ENCODE measurements at places on chromosomes 4 and X.

- DNase-seq: no peak
These were observed 327.1 kb downstream of the STIM2 start for GRCh38 chr4:27187786-27188185.

GRCh38 chr4:25513814-25514213, 136.8 kb downstream of the ANAPC4 start:
- no peak for DNase-seq

GRCh38 chrX:103464072-103464773, 55.1 kb downstream of the RAB40A start:
- DNase-seq: no peak

DNA sequence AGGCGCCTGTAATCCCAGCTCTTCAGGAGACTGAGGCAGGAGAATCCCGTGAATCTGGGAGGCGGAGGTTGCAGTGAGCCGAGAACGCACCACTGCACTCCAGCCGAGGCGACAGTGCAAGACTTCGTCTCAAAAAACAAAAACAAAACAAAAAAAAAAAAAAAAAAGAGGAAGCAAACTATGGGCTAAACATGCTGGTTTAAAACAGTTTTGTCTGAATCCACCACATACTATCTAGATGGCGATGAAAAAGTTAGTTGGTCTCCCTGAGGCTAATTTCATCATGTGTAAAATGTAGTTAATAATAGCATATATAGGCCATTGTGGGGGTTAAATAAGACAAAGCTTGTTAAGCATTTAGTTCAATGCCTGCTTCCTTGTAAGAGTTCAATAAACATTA, 451.1 kb downstream of the RPA4 start:
- DNase-seq: no peak

DNA sequence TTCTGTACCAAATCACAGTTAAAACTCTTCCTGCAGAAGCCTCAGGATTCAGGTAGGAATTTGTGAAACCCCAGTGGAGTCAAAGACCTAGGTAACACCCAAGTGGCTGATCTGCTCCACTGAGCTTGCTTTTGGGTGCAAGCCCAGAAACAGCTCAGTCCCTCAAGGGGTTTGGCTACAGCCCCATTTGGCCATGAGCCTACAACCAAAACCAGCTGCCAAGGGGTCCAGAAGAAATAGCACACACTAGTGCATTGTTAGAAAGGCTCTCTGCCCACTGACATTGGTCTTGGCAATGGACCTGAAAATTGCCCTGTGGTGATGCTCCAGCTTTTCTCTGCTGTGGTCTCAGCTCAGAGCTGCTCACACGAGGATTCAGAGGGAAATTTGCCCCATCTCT, 577.4 kb upstream of the INTU start:
- DNase-seq: no peak

- no peak for DNase-seq
These were observed 13.6 kb downstream of the GASK1B start for GRCh38 chr4:158159054-158159717.

DNA sequence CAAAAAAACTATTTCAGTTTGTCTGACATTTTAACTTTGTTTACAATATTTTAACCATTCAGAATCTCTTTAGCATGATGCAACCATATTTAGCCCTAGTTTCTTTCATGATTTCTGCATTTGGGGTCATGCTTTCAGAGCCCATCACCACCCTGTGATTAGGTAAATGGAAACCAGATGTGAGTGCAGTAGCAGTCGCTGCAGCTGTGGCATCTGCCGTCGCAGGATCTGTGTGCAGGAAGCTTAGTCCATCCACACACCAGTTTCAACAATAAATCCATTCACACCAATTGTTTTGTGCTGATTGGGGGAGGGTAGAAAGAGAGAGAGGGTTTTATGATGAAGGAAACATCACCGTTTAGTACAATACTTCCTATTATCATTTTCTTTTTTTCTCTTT, 130.5 kb downstream of the CPEB2 start:
- DNase-seq: no peak

GRCh38 chrX:2662586-2662985, 28.5 kb upstream of the CD99 start:
- no peak for DNase-seq

DNA sequence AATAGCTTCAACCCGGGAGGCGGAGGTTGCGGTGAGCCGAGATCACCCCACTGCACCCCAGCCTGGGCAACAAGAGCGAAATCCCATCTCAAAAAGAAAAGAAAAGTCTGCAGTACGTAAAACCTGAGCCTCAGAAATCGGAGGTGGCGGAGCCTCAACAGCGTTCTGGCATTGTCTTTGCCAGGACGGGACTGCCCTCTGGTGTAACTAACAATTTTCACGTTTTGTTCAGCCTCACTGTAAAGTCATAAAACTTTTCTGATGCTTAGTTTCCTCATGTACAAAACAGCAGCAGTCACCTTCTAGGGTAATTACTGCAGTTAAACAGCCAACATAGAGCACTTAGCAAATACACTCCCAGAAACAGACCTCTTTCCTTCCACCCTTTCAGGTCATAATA, 121.7 kb downstream of the RBM47 start:
- DNase-seq: no peak

- DNase-seq: no peak
These were observed 61.3 kb downstream of the HOPX start for GRCh38 chr4:56619816-56620215.

- DNase-seq: no peak
These were observed 91.5 kb downstream of the ATRX start for GRCh38 chrX:77694491-77694890.

DNA sequence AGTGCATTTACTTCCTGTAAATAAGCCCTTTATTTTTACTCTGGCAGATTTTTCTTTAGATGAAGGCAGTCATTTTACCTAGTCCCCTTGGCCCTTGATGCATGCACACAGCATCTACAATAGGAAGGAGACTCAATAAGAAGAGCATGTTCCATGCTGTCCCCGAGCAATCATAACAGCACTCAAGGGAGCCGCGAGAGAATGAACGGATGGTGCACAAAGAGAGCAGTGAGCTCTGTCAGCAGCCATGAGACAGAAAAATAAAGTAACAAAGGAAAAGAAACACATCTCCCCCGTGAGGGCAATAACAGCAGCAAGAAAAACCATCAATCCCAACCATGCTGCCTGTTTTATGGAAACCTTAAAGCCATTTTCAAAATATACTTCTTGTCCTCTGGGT, 11.9 kb downstream of the SMIM31 start:
- no peak for DNase-seq

GRCh38 chrX:10620121-10620699, at the start of gene MID1:
MID1 (minus strand) TSS chrX:10620585; CDS start chrX:10567547, 53,038 bp downstream.
- peak; percentile 79 for DNase-seq

GRCh38 chr4:128560754-128561495, 248.6 kb upstream of the JADE1 start:
- no peak for DNase-seq

GRCh38 chrX:49037883-49038475, 5.2 kb downstream of the TFE3 start:
- no peak for DNase-seq

DNA sequence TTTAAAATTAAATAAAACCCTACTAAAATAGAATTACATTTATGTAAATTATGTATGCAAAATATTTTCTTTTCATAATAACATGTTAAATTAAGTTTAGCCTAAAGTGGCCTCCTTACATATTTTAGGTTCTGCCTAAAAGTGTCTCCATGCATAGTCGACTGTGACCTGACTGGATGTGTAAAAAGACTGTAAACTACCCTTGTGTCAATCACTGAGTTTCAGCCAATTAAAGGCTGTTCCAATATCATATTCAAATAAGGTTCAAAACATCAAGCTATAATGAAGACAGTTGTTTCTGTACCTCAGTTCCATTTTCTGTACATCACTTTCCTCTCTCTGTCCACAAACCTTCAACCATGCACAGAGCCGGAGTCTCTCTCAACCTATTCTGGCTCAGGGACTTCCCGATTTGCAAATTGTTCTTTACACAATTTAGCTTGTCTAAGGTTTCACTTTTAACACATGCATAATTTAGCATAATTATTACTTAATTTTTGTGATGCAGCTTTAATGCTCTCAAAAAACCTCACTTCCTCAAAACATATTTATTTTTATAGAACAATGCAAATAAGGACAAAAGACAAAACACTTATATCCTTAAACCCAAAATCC, 60.1 kb downstream of the SH3RF1 start:
- DNase-seq: no peak

- DNase-seq: no peak
These were observed 56.3 kb downstream of the SHISA3 start for GRCh38 chr4:42453612-42454011.

DNA sequence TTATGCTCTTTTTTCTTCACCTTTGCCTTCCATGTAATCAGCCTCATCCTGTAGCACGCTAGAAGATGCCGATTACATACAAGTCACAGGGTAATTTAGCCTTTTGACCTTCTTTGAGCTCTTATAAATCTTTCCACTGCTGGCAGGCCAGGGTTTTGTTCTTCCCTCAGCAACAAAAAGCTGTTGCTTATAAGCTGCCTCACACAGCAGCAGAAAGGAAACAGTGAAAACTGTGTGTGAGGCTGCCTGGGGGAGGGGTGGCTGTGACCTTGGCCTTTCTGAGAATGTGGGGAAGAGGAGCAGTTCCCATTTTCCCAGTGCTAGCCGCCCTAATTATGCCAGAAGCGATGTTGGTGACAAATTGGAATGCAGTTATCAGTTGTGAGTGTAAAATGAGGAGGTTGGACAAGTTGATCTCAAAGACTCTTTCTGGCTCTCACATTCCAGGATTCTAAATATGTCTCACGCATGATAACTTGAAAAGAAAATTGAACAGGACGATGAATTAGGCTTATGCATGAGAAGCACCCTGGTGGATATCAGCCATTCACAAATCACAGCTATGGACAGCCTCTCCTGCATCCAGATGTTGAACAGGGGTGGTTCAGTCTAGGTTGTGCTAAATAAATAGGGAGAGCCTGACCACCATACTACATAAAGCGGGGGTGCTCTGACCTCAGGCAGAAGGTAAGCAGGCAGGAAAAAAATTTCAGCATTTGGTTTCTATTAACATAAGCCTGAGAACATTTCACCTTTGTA, 25.7 kb downstream of the SLITRK2 start:
- no peak for DNase-seq
